ENCODE measurements at places on chromosomes 13 and 19.

DNA sequence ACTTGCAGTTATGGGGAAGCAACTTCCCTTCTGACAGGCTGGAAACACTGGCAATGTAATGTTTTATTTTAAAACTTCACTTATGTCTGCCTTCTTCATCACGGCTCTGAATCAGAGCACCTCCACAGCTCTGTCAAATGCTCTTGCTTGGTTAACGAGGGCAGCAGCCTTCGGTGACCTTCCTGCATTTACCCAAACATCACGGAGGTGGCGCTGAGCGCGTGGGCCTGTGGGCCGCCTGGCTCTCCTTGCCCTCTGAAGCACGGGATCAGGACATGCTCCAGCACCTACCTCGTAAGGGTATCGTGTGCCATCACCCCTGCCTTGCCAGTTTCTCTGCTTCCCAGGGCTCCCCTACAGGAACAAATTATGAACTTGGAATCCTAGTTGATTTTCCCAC, 310.0 kb downstream of the TEX29 start:
- no peak for DNase-seq

- DNase-seq: no peak
Observed at GRCh38 chr13:98539666-98540065, 37.2 kb downstream of the STK24 start.

DNA sequence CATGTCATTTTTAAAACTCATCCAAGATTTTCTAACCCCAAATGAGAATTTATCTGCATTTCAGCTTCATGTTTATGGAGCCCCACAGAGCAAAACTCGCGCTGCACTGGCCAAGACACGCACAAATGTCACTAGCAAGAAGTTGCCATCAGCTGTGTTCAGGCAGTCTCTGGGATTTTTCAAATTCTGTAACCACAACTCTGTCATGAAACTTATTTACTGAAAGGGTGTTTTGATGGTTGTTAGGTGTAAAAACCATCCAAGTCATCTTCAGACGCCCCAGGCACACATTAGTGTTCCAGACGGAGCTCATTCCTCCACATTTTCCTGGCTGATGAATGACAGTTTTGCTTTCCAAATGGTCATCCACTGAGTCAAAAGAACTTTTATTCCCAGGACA, 63.4 kb downstream of the SLC7A1 start:
- no peak for DNase-seq

GRCh38 chr19:34173193-34173956, 1.1 kb downstream of the LSM14A start:
- no peak for DNase-seq

- DNase-seq: no peak
Observed at GRCh38 chr13:113305208-113305607, 8.2 kb downstream of the LAMP1 start.

- DNase-seq: no peak
Observed at GRCh38 chr19:38597075-38597474, 20.7 kb downstream of the MAP4K1 start.

DNA sequence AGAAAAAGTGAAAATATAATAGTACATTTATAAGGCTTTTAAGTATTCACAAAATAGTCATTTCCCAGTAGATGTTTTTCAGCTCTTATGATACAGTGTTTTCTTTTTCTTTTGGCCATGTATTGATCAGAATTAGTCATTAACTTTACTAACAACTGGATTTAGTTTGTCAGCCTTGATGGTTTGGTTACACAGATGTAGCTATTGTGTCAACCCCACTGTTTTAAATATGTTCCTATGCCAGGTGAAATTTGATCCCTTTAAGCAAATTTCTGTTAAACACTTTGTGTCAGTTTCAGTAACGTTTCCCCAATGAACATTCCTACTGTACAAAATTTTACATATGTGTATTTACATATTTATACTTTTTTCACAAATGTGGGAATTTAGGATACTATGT, 261.5 kb upstream of the STARD13 start:
- DNase-seq: no peak

GRCh38 chr13:29761815-29762214, 88.6 kb downstream of the UBL3 start:
- DNase-seq: no peak

GRCh38 chr19:46080561-46080960, 39.8 kb upstream of the IGFL4 start:
- no peak for DNase-seq

DNA sequence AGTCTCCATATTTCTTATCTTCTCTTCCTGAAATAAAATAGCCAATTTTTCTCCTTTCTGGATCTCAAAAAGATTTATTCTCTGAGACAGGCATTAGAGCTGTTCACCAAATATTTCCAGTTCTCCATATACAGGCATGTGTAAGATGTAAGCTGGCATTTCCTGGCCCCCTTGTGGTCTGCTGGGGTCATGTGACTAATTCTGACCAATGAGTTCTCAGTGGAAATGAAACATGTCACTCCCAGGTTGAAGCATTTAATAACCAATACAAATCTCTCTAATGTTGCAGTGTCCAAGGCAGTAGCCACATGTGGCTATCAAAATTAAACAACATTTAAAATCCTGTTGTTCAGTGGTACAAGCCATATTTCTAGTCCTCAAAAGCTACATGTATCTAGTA, 14.8 kb upstream of the CACNA1A start:
- DNase-seq: no peak

DNA sequence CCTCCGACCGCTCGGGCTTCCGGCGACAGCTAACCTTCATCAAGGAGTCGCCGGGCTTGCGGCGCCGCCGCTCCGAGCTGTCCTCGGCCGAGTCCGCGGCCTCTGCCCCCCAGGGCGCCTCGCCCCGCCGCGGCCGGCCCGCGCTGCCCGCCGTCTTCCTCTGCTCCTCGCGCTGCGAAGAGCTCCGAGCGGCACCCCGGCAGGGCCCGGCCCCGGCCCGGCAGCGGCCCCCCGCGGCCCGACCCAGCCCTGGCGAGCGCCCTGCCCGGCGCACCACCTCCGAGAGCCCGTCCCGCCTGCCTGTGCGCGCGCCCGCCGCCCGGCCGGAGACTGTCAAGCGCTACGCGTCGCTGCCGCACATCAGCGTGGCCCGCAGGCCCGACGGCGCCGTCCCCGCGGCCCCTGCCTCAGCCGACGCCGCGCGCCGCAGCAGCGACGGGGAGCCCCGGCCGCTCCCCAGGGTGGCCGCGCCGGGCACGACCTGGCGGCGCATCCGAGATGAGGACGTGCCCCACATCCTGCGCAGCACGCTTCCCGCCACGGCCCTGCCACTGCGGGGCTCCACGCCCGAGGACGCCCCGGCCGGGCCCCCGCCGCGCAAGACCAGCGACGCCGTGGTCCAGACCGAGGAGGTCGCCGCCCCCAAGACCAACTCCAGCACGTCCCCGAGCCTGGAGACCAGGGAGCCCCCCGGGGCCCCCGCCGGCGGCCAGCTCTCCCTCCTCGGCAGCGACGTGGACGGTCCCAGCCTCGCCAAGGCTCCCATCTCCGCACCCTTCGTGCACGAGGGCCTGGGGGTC, 9.6 kb downstream of the C19orf25 start:
- DNase-seq: peak; percentile 64

GRCh38 chr19:11843722-11844121, 4.8 kb upstream of the ZNF439 start:
- no peak for DNase-seq

Measured in B cell (primary cell).